ENCODE measurements at places on chromosomes 3 and 15. TPM values are rescaled to one million over a fixed set of nuclear protein-coding genes. Genes with fewer than 3 reads are reported as not detected.

GOLGA6B gene
- total RNA-seq: not detected

PLIN1 gene
- not detected for total RNA-seq

FBXL22 gene
- total RNA-seq: not detected

MITF gene
- total RNA-seq: 6.6 TPM

ATXN7 gene
- 11.6 TPM for total RNA-seq

All from placental pericyte (primary cell).